ENCODE measurements at places on chromosomes 3 and 15. TPM values are rescaled to one million over a fixed set of nuclear protein-coding genes. Genes with fewer than 3 reads are reported as not detected.
A peak's percentile ranks its signal among the peaks of the same experiment; 100 is the strongest.

DNA sequence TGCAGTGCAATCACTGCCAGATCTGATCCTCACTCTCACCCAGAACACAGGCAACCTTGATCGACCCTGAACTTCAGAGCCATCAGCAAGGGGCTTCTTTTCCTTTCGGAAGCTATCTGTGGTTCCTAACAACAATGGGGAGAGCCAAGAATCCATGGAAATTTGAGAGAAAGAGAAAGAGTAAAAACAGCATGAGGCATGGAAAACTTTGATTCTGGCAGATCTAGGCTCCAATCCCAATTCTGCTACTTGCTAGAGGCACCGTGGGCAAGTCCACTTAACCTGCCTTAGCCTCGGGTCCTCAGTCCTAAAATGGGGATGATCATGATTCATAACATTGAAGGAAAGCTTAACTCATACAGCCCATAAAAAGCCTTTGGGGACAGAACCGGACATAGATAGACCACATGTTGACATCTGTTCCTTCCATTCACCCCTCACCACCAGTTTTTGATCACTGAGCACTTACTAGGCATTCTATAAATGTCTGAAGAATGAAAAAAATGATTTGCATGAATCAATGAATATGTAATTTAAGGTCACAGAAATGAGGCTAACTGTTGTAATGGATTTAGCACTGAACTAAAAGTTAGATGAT lies 605.7 kb upstream of the CFAP20DC start:
- no peak for DNase-seq

GPR171 gene
- total RNA-seq: not detected

DNA sequence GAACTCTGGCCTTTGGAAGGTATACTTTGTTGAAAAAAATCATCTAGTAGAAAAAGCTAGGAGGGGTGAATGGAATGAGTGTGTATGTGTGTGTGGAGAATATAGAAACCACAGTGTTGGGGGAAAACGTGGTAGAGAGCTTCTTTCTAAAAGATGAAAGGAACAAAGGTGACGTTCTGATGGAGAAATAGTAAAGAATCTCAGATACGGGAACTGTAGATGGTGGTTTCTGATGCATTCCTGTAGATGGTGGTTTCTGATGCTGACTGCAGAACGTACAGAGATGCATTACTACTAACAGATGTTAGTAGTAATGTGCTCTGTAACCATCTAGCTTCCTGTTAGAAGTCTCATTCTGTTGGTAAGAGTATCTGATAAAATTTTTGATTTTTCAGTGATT lies 60.2 kb downstream of the VPS8 start:
- no peak for DNase-seq

PGBD4 gene
- 1.7 TPM for total RNA-seq

ALG1L2 gene
- total RNA-seq: 1.9 TPM

GRCh38 chr3:105368566-105369499 lies 2.1 kb downstream of the ALCAM start:
- peak; percentile 26 for DNase-seq

DNA sequence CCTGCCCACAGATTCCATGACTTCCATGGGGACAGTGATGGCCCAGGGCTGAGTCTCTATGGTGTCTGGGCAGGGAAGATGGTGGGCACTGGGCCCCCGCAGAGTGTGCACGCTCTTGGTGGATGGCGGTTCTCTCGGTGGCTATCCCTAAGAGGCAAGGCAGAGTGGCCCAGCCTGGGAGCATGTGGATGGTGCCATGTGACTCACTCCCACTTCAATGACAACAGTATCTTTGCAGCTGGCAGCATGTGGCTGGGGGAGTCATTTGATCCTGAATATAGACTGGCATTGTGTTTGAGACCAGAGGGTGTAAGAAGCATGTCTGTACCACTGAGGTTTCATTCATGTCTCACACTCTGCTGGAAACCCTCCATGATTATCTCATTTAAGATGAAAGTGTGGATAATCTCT lies 101.2 kb downstream of the CORO2B start:
- no peak for DNase-seq

CELSR3 gene
- total RNA-seq: 162 TPM

- DNase-seq: no peak
Measured at GRCh38 chr15:51097553-51098330, 3.0 kb upstream of the TNFAIP8L3 start.

NRG4 gene
- not detected for total RNA-seq

DNA sequence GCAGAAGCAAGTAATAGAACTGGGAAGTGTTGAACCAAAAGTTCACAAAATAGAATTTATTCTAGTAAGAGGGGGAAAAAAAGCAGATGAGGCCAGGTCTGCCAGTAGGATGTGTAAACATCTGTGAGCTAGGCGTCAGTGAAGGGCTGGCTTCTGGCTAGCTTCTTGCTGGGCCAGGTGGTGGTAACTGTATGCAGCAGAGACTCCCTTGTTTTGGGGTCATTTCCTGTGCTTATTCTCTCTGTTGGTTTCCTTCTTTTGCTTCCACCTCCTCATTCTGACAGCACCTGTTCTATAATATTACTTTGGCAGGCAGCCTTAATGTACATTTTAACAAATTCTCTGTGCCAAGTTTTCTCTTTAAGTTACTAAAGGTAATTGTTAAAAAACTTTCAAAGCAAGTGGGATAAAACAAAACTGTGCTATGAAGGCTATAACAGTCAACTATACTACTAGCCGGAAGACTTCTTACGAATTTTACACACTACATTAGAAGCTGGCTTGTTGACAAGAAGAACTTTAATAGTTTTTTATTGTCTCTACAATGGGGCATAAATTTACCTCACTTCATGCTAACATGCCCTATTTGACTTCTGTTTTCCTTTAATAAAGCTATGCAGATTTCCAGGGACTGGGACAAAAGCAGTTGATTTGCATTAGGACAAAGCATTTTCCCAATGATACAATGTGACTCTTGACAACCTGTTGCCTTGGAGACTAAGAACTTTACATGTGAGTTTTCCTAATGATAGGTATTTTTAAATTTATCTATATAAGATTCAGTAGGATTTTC lies 318.8 kb upstream of the NAALADL2 start:
- no peak for DNase-seq

GRCh38 chr3:138184994-138185393 lies 2.1 kb upstream of the ARMC8 start:
- no peak for DNase-seq

All from glutamatergic neuron (in vitro differentiated cells).